ENCODE measurements at places on chromosomes 16 and 17.
A peak's percentile ranks its signal among the peaks of the same experiment; 100 is the strongest.

- DNase-seq, result no peak
These were observed 44.9 kb upstream of the ERN1 start for GRCh38 chr17:64174686-64175456.

DNA sequence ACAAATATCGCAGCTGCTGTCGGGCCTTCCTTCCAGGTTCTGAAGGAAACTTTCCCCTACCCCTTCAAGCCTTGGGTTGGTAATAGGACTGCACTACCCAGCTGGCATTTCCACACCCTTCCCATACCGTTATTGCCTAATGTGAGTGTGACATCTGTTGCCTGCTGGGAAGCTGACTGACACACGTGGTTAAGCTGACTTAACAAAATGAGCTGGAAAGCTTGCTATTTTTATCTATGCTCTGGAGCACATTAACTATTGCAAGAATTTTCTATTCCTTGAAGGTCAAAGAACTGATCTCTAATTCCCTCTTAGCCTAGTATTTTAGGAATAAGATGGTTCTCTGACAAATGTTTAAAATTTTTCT lies 79.5 kb downstream of the PMP22 start:
- no peak for DNase-seq

DNA sequence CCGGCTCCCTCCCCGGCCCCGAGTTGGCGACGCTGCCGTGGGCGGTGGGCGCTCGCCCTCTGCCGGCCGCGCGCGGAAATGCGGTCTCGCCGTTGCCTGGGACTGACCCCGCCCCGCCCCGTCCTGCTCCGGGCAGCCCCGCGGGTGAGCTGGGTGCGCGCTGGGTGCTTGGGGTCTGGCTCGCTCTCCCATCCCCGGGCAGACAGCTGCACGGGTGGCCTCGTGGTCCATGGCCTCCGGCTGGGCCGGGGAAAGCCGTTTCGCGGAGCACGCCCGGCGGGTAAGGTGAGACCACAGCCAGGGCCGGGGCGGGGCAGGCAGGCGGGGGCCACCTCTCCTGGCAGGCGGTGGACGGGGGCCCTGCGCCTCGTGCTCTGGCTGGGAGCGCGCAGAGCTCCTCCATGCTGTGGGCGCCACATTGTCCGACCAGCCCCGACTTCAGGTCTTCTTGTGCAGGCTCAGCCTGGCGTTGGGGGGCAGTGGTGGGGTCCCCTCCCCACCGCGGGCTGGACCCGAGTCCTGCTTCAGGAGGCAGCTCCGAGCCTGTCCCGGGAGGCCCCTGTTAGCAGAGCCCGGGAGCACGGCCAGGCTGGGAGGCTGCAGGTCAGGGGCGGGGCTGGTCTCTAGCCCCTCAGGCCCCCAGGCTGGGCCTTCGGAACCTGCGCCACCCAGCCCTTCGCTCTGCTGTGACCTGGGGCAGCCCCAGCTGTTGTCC lies 7.0 kb upstream of the C1QTNF8 start:
- peak; percentile 83 for DNase-seq

DNA sequence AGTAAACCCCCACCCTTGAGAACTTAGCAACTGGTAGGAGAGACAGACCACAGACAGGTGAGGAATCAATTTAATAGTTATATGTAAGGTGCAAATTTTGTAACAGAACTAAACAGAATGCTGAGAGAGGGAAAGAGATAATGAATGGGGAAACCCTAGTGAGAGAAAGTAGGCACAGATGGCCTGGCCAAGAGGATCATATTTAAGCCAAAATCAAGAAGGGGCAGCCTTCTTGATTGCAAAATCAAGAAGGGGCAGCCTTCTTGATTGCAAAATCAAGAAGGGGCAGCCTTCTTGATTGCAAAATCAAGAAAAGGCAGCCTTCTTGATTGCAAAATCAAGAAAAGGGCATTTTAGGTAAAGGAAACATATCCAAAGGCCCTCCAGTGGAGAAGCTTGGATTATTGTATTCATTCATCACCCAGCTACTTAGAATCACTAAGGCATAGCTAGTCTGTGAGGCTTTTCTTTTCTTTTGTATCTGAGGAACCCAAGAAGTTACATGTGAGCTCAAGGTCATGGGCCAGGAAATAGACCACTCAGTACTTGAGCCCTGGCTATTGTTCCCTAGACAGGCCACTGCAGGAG lies 190.6 kb downstream of the CYLD start:
- DNase-seq, result no peak

GRCh38 chr17:20611309-20611708 lies 31.8 kb downstream of the CDRT15L2 start:
- DNase-seq, result no peak

DNA sequence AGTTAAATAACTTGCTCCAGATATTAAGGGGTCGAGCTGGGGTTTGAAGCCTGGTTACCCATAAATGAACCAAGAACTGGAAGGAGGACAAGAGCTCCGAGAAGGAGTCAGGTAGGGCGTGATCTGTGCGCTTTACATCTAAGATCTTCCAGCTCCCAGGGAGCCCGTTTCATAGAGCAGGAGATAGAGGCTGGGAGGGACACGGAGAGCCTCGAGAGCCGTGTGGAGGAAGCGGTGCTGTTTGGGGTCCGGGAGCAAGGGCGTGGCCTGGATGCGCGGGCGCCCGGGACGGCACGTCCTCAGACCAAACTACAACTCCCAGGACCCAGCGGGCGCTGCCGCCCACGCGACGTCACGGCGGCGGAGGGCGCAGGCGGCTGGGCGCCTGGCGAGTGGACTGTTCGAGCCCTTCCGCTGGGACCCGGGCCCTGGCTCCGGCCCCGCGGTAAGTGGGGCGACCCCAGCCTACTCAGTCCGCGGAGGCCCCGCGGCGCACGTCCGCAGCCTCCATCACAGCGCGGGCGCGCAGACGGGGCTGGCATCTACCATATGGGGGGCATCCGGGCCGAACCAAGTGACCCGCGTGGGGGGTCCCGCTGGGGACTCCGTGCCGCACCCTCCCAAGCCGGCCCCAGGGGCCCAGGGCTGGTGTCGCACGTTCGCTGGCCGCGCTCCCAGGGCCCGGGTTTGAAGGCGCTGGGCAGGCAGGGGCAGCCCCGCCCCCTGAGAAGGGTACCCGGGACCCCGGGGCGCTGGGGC lies at the start of gene BCKDK:
BCKDK (plus strand) TSS at position 352 of the 759 bp plus-strand sequence. CDS start 838 bp downstream, outside the sequence.
- DNase-seq, result peak; percentile 59

Data from mesothelial cell of epicardium (in vitro differentiated cells).